Neural crest cell (in vitro differentiated cells): ENCODE measurements at places on chromosomes 5 and 9.

DNA sequence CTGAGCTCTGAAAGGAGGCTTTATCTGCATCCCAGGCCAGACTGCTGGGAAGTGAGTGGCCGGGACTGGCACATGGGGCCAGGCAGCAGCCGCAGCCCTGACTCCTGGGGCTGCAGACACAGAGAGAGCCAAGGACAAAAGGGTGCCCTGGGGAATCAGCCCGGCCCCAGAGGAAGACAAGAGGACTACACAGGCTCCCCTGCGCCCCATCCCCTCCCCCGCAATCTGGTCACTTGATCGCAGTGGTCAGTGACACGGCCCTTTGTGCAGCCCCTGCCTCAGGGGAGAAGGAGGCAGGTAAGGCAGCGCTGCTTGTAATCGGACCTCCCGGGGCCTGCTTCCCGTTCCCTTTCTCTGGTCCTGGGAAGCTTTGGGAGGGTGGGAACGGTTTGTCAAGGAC, 55.5 kb upstream of the FUBP3 start:
- DNase-seq, result peak; percentile 58

- no peak for DNase-seq
Observed at GRCh38 chr5:79263-79662, 12.7 kb upstream of the PLEKHG4B start.

DNA sequence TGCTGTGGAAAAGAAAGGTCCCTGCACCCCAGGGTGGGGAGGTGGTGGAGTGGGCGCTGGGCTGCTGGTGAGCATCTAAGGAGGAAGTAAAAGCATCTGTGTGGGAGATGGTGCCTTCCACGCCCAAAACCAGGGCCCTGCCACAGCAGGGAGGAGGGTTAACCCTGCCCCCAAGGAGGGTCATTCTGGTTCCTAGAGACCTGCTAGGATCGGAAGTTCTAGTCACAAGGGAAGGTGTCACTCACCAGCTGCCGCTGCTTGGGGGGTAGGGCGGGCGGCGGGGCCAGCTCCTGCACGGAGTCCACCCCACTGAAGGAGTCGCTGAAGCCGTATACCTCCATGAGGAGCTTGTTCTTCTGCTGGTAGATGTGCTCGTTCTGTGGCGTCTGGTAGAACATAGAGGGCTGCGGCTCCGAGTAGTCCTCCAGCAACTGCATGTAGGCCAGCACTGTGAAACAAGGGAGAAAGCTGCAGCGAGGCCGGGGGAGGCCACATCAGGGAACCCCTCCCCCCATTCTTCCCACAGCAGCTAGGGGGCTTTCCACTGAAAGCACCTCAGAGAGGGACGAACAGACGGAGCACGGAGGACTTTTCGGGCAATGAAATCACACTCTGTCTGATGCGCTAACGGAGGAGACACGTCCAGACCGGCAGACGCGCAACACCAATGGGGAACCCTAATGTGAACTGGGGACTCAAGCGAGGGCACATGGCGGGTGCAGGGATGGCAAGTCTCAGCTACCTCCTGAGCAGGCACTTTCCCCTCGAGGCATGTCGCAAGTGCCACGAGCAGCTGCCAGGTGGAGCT, 76.4 kb downstream of the PRRT1B start:
- DNase-seq, result no peak

DNA sequence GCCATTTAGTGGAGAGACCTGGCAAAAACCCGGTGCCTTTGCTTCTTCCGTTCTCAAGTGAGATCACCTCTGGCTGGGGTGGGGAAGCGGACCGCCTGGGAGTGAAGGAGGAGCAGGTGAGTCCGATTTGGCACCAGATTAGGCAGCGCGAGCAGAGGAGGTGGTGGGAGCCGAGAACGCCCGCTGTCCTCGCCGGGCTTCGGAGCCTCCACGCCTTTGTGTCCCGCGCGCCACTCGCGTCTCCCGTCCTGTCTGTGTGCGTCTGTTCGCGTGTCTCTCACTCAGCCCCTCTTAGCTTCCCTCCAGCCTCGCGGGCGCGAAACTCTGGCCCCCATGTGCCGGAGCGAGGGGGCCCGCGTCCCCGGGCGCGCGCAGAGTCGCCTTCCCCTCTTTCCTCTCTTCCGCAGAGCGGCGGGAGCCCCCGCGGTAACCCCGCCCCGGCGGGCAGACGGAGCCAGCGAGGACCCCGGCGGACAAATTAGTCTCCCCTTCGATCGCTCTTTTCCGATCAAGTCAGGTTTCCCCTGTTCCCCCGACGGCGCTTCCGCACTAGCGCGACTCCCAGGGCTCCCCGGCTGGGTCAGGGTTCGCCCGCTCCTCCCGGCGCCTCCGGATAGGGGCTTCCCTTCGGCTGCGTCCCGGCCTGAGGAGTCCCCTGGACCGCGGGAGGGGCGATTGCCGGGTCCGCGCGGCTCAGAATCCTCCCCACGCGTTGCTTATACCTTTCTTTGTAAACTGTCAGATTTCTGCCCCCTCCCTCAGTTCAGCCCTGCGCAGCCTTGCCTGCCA, 7.1 kb downstream of the POU4F3 start:
- no peak for DNase-seq

GRCh38 chr9:7166074-7166473, 408.3 kb downstream of the KDM4C start:
- no peak for DNase-seq

- DNase-seq, result no peak
Observed at GRCh38 chr5:31407921-31408693, 123.8 kb downstream of the DROSHA start.

- no peak for DNase-seq
Observed at GRCh38 chr9:96117398-96118080, 184.4 kb downstream of the HSD17B3 start.

DNA sequence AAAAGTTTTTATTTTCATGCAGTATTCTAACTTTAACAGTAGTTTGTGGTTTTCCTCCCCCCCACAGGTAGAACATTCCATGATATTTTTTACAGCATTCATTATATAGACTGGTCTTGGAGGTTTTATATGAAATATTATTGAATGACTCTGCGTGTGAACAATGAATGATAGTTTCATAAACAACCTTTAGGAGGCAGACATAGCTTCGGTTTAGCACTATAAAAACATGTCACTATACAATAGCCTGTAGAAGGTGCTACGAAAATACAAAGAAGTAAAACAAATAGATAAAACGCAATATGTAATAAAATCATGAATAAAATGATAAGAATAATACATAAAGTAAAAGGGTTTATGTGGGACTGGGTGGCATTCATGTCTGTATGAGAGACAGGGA, 8.5 kb downstream of the KLF4 start:
- no peak for DNase-seq

GRCh38 chr9:93510041-93510440, 56.7 kb upstream of the FAM120AOS start:
- DNase-seq, result no peak

DNA sequence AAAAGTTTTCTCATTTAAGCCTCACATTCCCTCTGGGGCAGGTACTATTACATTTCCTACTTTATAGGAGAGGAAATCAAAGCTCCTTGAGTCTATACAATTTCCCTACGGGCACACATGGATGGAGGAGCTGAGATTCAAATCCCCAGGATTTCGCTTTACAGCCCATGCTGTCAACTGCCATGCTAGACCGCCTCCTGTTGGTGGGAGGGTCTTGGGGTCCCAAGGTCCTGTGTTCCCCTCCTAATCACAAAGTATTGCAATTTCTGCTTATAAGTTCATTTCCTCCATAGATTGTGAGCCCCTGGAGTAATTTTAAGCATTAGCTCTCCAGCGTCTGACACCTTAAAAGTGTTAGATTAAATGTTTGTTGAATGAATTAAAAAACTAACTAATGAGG, 95.9 kb upstream of the SMARCA2 start:
- no peak for DNase-seq

- peak; percentile 81 for DNase-seq
Observed at GRCh38 chr9:127611899-127612790, at the start of gene STXBP1. STXBP1 (plus strand) TSS chr9:127612277; CDS start chr9:127612404, 127 bp downstream.

GRCh38 chr9:32877103-32877502, 93.8 kb downstream of the TMEM215 start:
- peak; percentile 29 for DNase-seq

- no peak for DNase-seq
Observed at GRCh38 chr5:548256-548655, 24.0 kb upstream of the SLC9A3 start.

DNA sequence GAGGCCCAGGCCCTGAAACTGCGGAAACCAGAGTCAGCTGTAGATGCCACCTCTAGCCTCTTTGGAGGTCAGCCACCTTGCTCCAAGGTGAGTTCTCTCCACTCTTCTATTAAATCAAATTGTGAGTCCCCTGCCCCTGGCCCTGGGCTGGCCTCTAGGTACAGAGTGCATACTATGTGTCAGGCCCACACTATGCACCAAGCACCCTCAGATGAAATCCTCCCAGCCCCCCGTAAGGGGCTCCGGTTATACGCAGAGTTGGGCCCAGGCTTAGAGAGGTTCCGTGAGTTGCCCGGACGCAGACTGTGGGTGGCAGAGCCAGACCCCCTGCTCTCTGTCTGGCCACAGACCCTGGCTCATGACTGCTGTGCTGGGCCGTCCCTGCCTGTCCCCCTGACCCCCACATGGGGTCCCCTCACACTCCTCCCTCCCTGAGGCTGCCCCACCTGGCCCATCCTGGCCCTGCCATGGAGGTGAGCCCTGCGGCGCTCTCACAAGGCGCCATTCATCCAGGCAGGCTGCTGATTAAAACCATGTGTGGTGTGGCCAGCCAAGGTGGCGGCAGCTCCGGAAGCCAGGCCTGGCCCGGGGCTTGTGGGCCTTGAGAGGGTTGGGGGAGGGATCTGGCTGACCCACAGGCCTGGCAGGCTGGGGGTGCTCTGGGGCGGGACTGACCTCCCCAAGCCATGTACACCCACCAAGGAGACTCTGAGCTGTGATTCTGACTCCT, 65.5 kb upstream of the SYNPO start:
- DNase-seq, result no peak

DNA sequence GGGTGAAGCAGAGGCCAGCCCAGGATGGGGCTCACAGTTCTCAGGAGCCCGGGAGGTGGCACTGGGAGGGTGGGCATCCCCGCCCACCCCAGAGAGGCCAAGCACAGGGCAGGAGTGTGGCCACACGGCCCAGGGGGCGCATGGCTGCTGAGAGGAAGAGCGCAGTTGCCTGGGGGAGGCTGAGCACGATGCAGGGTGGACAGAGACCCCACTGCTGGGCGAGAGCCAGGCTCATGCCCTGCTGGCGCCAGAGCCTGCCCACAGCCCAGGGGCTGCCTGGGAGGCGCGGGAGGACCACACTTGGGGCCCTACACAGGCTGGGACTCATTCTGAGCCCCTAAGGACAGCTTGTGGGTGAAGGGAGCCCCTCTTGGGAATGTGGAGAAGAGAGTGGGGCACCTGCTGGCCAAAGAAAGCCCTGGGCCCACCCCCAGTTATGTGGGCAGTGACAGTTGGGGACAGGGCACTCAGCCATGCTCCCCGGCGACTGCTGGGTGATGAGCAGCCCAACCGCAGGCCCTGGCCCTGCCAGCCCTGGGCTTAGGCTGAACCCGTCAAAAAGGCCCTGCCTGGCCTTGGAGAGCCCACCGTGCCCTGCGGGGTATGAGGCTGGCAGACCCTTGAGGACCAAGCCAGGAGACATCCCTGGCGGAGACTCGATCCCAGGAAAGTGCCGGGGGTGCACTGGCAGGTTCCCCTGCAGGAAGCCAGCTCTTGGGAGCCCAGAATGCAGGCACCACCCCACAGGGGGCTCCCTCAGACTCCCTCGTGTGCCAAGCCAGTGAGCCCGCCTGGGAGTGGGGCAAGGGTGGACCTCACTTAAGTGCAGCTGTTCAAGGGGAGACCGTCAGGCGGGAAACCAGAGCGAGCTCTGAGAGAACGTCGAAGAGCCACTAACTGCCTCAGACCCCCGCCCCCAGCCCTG, 21.6 kb upstream of the CAMSAP1 start:
- DNase-seq, result no peak

DNA sequence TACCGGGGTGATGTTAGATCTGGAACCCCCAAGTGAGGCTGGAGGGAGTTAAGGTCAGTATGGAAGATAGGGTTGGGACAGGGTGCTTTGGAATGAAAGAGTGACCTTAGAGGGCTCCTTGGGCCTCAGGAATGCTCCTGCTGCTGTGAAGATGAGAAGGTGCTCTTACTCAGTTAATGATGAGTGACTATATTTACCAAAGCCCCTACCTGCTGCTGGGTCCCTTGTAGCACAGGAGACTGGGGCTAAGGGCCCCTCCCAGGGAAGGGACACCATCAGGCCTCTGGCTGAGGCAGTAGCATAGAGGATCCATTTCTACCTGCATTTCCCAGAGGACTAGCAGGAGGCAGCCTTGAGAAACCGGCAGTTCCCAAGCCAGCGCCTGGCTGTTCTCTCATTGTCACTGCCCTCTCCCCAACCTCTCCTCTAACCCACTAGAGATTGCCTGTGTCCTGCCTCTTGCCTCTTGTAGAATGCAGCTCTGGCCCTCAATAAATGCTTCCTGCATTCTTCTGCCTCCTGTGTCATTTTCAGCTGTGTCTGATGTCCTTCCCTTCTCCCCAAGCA, 2.3 kb upstream of the MYOZ3 start:
- no peak for DNase-seq

DNA sequence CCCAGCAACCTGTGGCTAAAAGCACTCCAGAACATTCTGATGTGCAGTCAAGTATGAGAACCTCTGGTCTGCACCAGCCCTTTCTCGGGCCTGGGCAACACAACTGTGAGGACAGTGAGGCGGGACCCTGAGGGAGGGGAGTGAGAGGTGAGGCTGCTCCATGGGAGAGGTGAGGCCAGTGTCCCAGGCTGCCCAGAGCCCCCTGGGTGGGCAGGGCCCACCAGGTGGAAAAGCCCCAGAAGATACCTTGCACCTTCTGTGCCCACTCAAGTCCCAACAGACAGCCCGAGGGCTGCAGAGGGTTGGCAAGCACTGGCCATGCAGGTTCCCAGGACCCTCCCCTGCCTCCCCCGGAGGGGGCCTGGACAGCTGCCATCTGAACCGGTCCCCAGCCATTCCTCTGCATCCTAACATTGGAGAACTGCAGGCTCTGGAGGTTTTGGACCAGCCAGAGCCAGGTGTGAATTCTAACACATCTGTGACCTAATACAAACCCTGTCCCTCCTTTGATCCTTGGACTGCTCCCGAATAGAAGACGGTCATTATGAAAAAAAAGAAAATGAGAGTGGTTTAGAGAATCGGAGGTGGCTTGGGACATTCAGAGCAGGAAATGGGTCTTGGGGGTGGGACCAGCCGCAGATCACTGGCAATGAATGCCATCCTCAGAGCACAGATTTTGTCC, 57.0 kb downstream of the DUSP1 start:
- DNase-seq, result no peak

DNA sequence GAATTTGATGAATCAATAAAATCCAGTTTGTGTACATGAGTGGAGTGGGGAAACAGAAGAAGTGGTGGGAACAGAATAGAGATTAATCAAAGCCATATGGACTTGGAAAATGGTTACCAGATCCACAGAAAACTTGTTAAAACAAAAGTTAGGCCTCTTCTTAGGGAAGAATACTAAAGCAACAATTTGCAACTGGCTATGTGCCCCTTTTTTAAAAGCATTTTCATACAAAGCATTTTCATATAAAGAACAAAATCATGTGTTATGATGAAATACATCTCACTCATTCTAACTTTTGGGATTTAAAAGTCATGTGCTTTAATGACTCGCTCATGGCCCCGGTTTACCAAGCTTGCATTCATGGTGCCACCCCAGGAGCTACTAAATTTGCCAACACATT, 276.9 kb downstream of the EFNA5 start:
- no peak for DNase-seq

GRCh38 chr5:179906795-179907555, 722 bp downstream of the TBC1D9B start:
- peak; percentile 28 for DNase-seq
